ENCODE measurements at places on chromosomes 13 and 19. TPM values are rescaled to one million over a fixed set of nuclear protein-coding genes. Genes with fewer than 3 reads are reported as not detected.

Gene SLC25A30
- 16.4 TPM for total RNA-seq

Gene PNMA8B
- 2.8 TPM for total RNA-seq

Gene SPACA4
- not detected for total RNA-seq

Gene ZNF99
- not detected for total RNA-seq

Gene ZNF628
- total RNA-seq, result 1.6 TPM

Gene LSR
- 0.29 TPM for total RNA-seq

Gene ZNF557
- total RNA-seq, result 20.2 TPM

Gene TMEM221
- total RNA-seq, result 0.33 TPM

Gene ZNF681
- 0.87 TPM for total RNA-seq
